GF-D8 (cell line): ENCODE measurements at places on chromosomes 2 and 18.

- DNase-seq: no peak
These were observed 113.5 kb upstream of the TEX51 start for GRCh38 chr2:126785236-126785635.

DNA sequence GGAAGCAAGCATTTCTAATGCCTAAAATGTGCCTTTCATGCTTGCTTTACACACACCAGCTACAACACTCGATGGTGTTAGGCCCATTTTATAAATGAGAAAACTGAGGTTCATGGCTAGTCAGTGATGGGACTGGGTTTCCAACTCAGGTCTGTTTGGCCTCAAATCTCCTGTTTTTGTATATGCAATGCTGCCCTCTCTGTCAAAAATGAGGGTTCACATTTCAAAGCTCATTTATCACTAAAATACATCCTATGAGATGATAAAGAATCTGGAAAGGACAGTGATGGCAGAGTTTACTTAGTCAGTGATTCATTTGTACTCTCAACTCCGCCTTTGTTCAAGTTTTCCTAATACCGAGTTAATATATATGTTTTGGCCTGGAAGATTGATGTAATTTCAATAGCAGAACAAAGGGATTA, 92.3 kb downstream of the KCTD1 start:
- no peak for DNase-seq

GRCh38 chr18:75818383-75818782, 390.9 kb upstream of the SMIM21 start:
- no peak for DNase-seq

DNA sequence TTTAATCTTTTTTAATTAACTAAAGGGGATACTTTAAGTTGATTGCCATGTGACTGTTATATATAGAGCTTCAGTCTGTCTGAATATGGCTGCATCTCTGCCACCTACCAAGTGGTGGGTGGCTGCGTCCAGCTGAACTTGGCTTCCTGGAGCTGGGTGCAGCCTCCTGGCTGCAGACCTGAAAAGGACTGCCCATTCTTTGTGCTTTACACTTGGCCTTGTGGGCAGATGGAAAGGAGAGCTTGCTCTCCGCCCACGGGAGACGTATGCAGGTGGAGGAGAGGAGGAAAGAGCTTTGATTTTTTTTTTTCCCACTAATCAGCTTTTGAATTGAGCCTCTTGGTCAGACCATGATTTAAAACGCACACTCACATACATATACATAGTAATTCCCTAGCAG, 34.7 kb downstream of the NCK2 start:
- DNase-seq: no peak

- DNase-seq: no peak
These were observed 209.9 kb downstream of the TFCP2L1 start for GRCh38 chr2:121075006-121075551.

- no peak for DNase-seq
These were observed 119.6 kb downstream of the NFATC1 start for GRCh38 chr18:79515331-79515730.

DNA sequence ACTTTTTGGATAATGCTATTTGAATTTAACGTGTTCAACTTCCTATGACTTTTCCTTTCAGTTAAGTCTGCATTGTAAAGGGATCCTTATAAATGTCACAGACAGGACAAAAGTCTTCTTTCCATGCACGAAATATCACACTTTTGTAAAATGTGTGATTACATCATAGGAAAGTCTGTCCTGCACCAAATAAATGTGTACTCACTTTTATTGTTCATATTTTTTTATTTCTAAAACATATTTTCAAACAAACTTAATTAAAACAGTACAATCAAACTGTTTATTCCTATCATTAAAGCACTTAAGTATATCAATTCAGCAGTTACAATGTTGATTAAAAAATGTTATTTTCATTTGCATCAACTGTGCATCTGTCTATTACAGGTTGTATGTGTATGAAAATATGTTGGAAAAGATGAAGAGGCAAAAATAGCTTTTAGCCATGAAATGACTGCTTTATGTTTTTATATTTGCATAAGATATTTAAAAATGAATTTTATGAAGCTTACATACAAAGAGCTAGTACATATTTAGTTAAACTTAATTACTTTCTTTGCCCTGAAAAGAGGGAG, 105.6 kb downstream of the CSRNP3 start:
- no peak for DNase-seq

DNA sequence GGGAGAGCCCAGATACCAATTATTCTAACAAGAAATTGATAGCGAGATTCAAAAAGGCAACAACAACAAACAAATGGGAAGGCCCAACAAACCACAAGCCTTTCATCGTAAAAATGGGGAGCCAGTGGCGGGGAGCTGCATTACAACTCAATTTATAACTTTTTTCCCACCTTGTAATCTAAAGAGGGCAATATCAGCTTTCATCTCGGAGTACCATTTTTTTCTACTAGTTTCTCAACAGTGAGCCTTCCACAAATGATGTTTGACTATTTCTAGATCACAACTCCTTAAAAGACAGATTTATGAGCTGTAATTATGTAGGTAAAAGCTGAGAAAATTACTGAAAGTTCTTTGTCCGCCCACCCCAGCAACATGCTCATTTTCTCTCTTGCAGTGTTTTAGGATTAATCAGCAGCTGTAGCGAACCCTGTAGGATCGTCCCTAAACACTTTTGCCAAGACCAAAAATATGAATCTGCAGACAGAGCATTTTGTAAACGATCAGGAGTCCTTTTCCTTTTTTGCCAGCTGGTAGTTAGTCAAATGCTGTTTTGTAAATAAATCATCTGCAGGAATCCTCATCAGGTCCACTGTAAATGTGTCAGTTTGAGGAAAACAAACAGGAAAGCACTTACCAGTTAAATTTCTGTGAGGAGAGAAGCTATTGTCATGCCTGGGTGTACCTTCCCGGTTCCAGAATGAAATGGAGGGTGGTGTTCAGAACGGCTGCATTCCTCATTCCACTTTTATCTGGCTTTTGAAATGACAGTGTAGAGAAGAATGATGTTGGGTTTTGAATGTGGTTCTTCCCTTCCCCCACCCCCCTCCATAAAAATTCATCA, 53.2 kb downstream of the EEF1B2 start:
- DNase-seq: no peak

DNA sequence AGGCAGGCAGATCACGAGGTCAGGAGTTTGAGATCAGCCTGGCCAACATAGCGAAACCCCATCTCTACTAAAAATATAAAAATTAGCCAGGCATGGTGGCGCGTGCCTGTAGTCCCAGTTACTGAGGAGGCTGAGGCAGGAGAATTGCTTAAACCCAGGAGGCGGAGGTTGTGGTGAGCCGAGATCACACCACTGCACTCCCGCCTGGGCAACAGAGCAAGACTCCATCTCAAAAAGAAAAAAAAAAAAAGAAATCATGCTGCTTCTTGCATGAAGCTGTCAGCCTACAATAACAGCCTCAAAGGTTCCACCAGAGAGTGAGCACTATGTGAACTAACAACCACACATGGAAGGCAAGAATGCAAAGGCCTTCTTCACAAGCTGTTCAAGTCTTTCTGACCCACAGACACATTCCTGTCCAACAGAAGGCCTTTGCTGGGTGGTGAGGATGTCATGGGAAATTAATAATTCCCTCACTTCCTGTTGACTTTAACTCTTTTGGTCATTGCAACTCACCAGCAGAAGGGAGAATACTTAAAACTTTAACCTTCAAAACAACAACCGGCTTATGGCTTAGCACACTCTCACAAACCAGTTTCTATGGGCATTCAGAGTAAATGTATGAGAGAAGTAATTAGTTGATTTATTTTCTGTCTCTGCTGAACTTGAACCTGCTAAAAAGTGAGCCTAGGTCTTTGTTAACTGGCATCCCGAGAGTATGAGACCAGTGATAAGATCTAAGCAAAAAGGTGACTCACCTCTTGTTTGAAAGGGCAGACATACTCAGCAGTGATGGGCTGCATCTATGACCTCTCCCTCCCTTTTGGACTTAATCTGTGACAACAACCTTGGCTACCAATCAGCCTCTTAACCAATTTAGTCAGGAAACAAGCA, 11.8 kb downstream of the PLEKHM3 start:
- DNase-seq: no peak

DNA sequence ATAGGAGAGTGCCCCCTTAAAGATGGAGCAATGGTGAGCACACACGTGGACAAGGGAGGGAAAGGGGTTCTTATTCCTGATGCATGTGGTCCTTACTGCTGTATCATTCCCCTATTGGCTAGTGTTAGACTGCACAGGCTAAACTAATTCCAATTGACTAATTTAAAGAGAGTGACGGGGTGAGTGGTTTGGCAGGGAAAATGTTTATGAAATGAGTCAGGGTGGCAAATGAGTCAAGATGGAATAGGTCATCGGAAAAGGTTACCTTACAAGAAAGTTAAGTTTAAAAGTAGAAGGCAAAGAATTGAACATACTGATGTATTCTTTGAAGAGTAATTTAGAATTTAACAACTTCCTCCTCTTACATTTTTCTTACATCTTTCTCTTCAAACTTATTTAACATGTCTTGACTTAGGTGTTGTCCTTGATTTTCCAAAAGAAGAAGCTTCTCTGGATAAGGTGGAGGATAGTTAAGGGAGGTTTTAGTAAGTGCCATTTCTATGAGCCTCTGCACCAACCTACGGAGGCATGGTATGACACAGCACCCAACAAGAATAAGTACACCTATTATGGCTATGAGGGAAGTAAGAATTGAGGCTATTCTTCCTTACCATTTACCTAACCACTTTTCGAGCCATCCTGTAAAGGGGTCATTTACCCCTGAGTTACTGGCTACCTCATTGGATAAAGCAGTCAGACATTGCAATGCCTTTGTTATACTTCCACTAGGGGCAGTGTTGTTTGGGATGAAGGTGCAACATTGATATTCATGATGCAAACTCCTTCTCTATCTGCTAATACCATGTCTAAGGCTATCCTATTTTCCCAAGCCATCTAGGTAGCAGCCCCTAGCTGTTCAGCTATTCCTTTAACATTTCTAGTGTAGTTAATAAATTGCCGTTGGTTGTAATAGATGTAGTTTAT, 1345.8 kb upstream of the LRRTM1 start:
- no peak for DNase-seq

GRCh38 chr2:210558708-210559107, 2.3 kb downstream of the CPS1 start:
- no peak for DNase-seq

DNA sequence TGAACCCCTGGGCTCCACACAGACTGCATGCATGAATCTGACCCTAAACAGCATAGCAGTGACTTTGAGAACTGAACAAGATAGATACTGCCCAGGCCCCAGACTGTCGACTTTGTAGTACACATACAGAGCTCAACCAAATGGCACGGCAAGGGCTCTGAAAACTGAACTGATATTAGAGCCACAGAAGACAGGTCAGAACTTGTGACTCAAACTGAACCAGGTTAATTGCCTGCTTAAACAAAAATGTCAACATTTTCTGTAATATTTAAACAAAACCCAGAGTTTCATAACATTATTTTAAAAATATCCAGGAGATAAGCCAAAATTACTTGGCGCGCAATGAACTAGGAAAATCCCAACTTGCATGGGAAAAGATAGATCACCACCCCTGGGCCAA, 260.3 kb downstream of the TPGS2 start:
- no peak for DNase-seq

DNA sequence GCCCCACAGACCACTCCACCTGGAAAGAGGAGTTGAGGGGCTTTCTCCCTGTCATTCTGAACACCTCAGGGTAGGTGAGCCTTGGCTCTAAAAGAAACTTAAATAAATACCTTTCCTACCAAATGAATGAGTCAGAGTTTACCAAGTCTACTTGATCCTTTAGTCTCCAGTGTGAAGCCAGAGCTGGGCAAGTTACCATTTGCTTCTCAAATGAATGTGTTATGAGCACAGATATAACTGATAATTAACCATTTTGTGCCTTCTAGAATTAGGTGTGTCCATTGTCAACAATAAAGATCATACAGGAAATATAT, 347.7 kb downstream of the KIAA1328 start:
- no peak for DNase-seq

- DNase-seq: no peak
These were observed 236.9 kb downstream of the BCL11A start for GRCh38 chr2:60316381-60317033.

GRCh38 chr18:58552896-58553295, 76.0 kb downstream of the ALPK2 start:
- no peak for DNase-seq

DNA sequence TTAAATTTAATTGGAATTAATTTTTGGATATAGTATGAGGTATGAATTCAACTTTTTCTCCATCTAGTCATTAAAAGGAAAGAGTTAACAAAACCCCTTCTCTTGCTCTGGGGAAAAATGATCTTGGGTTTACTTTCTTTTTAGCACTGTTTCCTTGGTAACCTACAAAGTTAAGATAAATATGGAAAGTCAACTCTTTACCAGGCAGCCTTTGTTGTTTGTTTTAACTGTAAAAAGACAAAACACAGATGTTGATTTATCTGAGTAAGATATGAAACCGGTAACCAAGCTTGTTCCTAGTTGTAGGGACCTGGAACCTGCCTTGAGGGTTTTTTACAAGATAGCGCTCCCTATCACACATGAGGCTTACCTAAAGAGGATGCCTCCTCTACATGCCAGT, 10.1 kb upstream of the SANBR start:
- DNase-seq: no peak

GRCh38 chr2:196105951-196106350, 37.3 kb upstream of the DNAH7 start:
- DNase-seq: no peak

DNA sequence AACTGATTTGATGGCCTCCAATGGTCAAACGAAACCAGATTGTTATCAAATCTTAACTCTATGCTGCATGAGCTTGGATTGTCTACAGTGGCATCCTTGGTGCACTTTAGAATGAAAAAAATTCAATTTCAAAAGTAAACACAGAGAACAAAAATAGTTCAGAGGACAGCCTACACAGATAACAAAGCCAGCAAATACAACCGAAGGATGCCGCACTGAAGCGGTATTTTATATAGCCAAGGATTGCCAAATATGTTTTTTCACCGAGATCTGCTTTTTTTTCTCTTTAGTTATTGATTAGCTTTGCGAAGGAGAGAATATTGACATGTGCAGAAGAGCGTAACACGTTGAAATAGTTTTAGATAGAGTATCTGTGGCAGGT, 72.0 kb downstream of the SLC4A3 start:
- DNase-seq: no peak

- DNase-seq: no peak
These were observed 14.0 kb downstream of the ANXA4 start for GRCh38 chr2:69755862-69756467.

- DNase-seq: peak; percentile 31
These were observed 40.4 kb upstream of the ANKRD62 start for GRCh38 chr18:12053289-12053688.

GRCh38 chr2:178227187-178227586, 32.9 kb downstream of the OSBPL6 start:
- no peak for DNase-seq

DNA sequence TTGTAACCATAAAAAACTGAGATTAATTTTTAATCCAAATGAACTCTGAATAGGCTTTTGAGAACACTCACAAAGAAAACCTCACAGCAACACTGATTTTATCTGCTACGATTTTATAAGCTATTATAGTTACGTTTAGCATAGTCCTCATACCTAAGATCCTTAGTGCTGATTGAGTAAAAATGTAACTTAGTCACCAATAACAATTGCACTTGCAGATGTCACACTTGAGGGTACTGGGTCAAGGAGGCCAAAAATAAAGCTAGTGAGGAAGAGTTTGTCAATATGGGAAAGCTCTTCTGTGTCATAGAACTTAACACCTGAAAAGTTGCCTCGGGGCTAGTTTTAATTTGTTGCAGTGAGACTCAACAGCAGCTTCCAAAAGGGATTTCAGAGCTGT, 706.5 kb upstream of the FAM98A start:
- DNase-seq: no peak
